Cardiac muscle cell (in vitro differentiated cells and primary cell): ENCODE measurements at places on chromosomes 12 and 14. TPM values are rescaled to one million over a fixed set of nuclear protein-coding genes. Genes with fewer than 3 reads are reported as not detected.

The NFE2 gene
- total RNA-seq: 4.9 and 9.9 TPM in 2 replicates

GRCh38 chr12:54052438-54053002 lies 1.1 kb upstream of the HOXC4 start:
- no peak for DNase-seq
- H3K36me3 ChIP-seq: no peaks in the 10 kb centered on the region
- H3K4me3 ChIP-seq: no peak overlapping the region
- H3K27ac ChIP-seq: no peak overlapping the region
- peaks cover 100% of the 10 kb centered on the region for H3K27me3 ChIP-seq

DNA sequence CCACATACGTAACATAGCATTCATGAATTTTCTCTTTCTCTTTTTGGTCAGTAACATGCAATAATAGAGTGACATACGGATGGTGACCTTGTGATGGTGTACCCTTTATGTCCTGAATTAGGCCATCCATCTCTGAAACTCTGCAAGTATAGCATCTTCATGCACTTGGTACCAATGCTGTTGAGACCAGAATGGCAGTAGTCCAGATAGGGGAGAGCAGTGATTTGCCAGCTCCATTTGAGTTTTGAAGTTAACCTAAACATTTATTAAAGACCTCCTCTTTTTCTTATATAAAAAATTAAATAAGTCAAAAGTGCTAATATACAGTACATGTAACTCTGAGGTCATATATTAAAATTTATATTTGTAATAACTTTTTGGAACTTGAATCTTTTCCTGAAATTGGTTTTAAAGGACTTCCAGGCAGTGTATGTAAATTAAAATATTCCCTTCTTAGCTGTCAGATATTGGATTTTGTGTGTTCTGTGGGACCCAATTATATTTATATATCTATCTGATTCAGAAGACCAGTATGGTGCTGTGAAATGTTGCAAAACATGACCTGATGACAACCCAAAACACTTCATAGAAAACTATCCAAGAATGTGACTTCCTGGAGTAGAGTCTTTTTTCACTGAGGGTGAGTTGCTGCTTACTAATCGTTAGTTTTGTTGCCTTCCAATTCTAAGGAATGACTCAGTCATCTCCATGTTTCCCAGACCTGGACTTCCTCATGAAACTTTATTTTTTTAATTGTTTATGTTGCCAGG lies 3.5 kb downstream of the ELK3 start:
- no peak overlapping the region for H3K27ac ChIP-seq
- H3K4me3 ChIP-seq: no peak overlapping the region
- H3K4me1 ChIP-seq: no peaks in the 10 kb centered on the region
- no peaks in the 10 kb centered on the region for H3K27me3 ChIP-seq
- peak; percentile 87 for DNase-seq

DNA sequence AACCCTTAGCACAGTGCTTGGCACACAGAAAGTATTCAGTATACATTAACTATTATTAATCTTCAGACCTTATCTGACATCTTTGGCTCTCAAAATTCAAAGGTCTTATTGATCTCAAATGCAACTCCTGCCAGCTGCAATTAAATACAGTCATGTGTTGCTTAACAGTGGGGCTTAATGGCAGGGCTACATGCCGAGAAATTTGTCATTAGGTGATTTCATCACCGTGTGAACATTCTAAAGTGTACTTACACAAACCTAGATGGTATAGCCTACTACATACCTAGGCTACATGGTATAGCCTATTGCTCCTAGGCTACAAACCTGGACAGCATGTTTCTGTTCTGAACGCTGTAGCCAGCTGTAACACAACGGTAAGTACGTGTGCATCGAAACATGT lies 156.3 kb upstream of the TMCC3 start:
- no peaks in the 10 kb centered on the region for H3K4me1 ChIP-seq
- H3K4me3 ChIP-seq: no peak overlapping the region
- H3K27me3 ChIP-seq: peaks cover 5% of the 10 kb centered on the region
- no peak for DNase-seq
- no peaks in the 10 kb centered on the region for H3K36me3 ChIP-seq
- H3K27ac ChIP-seq: no peak overlapping the region

- H3K4me3 ChIP-seq: no peak overlapping the region
- H3K36me3 ChIP-seq: no peaks in the 10 kb centered on the region
- H3K27me3 ChIP-seq: no peaks in the 10 kb centered on the region
- no peak for DNase-seq
- no peak overlapping the region for H3K27ac ChIP-seq
- peaks cover 11% of the 10 kb centered on the region for H3K4me1 ChIP-seq
These were observed 138.9 kb upstream of the MAX start for GRCh38 chr14:65241125-65241752.

DNA sequence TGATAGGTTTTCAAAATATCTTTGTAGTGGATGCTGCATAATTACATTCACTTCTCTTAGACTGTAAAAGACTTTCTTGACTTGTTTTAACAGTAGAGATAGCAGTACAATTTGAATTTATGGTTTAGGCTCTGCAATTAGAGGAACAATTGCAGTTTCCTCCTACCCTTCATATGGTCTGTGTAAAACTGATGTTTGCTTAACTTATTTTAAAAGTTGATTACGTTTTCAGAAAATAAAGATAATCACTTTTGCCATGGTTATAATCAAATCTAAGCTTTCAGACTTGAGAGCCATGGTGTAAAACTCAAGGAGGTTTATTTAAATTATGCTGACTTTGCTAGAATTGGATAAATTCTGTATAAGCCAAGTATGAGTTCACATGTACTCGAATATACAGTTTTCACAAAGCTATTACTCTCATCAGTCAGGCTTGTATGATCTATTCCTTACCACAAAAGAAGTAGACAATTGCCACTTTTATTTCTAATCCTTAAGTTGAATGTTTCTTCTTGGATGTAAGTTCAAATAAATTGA lies 2.5 kb upstream of the MAPK1IP1L start:
- H3K4me1 ChIP-seq: peaks cover 15% of the 10 kb centered on the region
- no peaks in the 10 kb centered on the region for H3K36me3 ChIP-seq
- H3K4me3 ChIP-seq: no peak overlapping the region
- DNase-seq: no peak

The GALNT9 gene
- total RNA-seq: 0.18 and 0.42 TPM in 2 replicates

GRCh38 chr12:53145383-53146260 lies 34.9 kb upstream of the ZNF740 start:
- H3K4me3 ChIP-seq: no peak overlapping the region
- DNase-seq: no peak
- H3K27ac ChIP-seq: no peak overlapping the region
- H3K4me1 ChIP-seq: no peaks in the 10 kb centered on the region

DNA sequence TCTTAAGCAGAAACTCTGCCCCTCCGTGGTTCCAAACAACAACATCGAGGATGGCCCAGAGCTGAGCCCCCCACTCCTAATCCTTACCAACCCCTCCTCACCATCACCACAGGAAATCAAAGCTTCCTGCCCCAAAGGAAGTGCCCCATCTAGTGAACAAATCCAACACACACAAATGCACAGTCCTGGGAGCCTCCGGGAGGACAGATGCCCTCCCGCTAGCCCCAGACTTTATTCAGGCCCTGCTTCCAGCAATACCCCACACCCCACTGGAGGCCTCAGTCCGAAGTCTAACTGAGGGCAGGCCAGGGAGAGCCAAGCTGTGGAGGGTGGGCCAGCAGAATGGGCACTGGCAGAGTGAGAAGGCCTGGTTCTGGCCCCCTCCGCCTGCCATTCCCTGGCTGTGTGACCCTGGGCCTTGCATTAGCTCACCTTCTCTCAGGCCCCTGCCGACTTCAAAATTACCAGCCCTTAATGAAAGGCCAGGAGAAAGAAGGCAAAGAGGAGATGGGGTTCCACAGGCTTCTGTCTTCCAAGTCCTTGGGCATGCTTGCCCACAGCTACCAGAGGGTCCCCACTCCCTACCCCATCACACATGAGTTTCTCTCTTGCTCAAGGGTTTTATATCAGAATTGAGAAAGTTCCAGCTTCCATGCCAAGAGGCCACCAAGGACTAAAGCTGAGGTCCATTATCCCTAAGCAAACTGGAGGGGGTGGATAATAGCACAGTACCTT lies 2.3 kb downstream of the HDAC7 start:
- no peak for DNase-seq
- no peak overlapping the region for H3K4me3 ChIP-seq
- H3K27me3 ChIP-seq: no peaks in the 10 kb centered on the region
- H3K4me1 ChIP-seq: peaks cover 62% of the 10 kb centered on the region
- peak overlapping the region; percentile 94 for H3K27ac ChIP-seq

- H3K27ac ChIP-seq: no peak overlapping the region
- no peak overlapping the region for H3K4me3 ChIP-seq
- DNase-seq: no peak
- H3K36me3 ChIP-seq: no peaks in the 10 kb centered on the region
These were observed 44.7 kb downstream of the GPHB5 start for GRCh38 chr14:63273717-63274655.

The TAPBPL gene
- total RNA-seq: 2.8 and 3.4 TPM in 2 replicates

- H3K27ac ChIP-seq: no peak overlapping the region
- H3K4me1 ChIP-seq: no peaks in the 10 kb centered on the region
These were observed 436.7 kb upstream of the FBXO33 start for GRCh38 chr14:39868949-39869348.

GRCh38 chr14:94360945-94361565 lies 27.3 kb downstream of the SERPINA1 start:
- H3K27ac ChIP-seq: no peak overlapping the region
- H3K4me1 ChIP-seq: no peaks in the 10 kb centered on the region
- no peak overlapping the region for H3K4me3 ChIP-seq
- no peak for DNase-seq
- no peaks in the 10 kb centered on the region for H3K36me3 ChIP-seq
- no peaks in the 10 kb centered on the region for H3K27me3 ChIP-seq

The TMPO gene
- total RNA-seq: 98.1 and 123 TPM in 2 replicates

- DNase-seq: no peak
- H3K27ac ChIP-seq: no peak overlapping the region
- peaks cover 1% of the 10 kb centered on the region for H3K4me1 ChIP-seq
These were observed 178.1 kb downstream of the ETNK1 start for GRCh38 chr12:22802883-22803630.

The EPYC gene
- total RNA-seq: not detected in 2 replicates

DNA sequence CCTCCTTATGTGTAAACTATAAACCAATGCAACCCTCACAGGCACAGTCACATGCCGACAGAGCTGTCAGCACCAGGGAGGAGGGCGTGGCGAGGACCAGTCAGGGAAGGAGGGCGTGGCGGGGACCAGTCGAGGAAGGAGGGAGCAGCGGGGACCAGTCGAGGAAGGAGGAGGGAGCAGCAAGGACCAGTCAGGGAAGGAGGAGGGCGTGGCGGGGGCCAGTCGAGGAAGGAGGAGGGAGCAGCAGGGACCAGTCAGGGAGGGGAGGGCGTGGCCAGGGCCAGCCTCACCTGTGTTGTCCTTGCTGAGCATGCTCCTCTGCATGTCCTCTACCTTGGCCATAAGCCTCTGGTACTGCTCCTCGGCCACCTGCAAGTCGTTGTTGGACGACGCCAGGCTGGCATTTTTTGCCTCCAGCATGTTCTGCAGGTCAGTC lies 24.2 kb downstream of the GOLGA3 start:
- H3K27me3 ChIP-seq: no peaks in the 10 kb centered on the region
- DNase-seq: no peak
- H3K36me3 ChIP-seq: peaks cover 52% of the 10 kb centered on the region
- H3K27ac ChIP-seq: no peak overlapping the region
- H3K4me1 ChIP-seq: no peaks in the 10 kb centered on the region

DNA sequence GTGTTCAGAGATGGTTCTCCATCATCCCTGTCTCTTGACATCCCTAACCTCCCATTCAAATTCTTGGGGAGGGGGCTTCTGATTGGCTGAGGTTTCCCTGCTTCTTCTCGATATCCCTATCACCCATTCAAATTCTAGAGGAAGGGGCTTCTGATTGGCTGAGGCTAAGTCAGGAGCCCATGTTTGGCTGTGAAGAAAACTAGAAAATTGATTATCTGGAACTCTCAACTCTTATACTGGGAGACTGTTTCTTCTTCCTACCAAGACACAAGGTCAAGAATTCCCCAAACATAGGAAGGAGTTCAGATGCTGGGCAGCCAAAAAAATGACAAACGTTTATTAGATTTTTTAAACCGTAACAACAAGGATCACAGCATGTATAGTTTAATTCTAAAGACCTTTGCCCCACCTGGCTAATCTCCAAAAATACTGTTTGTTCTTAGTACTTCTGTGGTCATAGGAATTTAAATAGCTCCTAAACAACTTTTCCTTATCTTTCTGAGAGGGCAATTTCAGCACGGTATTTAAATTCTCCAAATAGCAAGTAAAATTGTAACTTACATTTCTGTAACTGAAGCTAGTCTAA lies 26.4 kb downstream of the SPIC start:
- peaks cover 66% of the 10 kb centered on the region for H3K27me3 ChIP-seq
- H3K4me3 ChIP-seq: no peak overlapping the region
- no peak for DNase-seq
- no peaks in the 10 kb centered on the region for H3K4me1 ChIP-seq

DNA sequence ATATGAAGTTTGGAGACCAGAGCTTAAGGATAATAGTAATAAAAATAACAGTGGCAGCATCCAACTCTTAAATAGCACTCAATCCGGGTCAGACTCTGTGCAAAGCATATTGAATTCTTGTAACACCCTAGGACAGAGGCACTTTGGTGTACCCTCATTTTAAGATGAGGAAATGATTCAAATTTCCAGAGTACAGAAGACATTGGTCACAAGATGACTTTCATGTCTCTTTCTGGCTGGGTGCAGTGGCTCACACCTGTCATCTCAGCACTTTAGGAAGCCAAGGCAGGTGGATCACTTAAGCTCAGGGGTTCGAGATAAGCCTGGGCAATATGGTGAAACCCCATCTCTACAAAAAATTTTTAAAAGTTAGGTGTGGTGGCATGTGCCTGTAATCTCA lies 235.8 kb downstream of the SLC15A4 start:
- no peak overlapping the region for H3K27ac ChIP-seq
- DNase-seq: no peak
- H3K36me3 ChIP-seq: no peaks in the 10 kb centered on the region
- no peaks in the 10 kb centered on the region for H3K27me3 ChIP-seq

DNA sequence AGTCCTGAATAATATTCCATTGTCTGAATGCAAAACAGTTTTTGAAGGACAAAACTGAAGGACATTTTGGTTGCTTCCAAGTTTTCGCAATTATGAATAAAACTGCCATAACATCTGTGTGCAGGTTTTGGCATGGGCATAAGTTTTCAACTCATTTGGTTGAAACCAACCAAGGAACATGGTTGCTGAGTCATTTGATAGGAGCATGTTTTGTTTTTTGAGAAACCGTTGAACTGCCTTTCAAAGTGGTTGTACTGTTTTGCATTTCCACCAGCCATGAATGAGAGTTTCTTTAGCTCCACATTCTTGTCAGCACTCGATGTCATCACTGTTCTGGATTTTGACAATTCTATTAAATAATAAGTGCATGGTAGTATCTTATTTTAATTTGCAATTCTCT lies 23.0 kb upstream of the GSG1 start:
- no peaks in the 10 kb centered on the region for H3K36me3 ChIP-seq
